ENCODE measurements at places on chromosomes 12 and 14. TPM values are rescaled to one million over a fixed set of nuclear protein-coding genes. Genes with fewer than 3 reads are reported as not detected.

GALNT9 gene
- total RNA-seq = not detected

FAIM2 gene
- 3.9 TPM for total RNA-seq

LGMN gene
- total RNA-seq = 41.5 TPM

SDR9C7 gene
- not detected for total RNA-seq
